ENCODE measurements at places on chromosomes 1 and 21. TPM values are rescaled to one million over a fixed set of nuclear protein-coding genes. Genes with fewer than 3 reads are reported as not detected.

Gene FBLIM1
- total RNA-seq, result 14.3 TPM

Gene SPRR2A
- not detected for total RNA-seq

Gene RHEX
- 0.41 TPM for total RNA-seq

Gene CD244
- total RNA-seq, result not detected

Gene KCND3
- 10.6 TPM for total RNA-seq

Gene RPE65
- 0.41 TPM for total RNA-seq

Gene PLPPR4
- 168 TPM for total RNA-seq

Gene RGS18
- 0.41 TPM for total RNA-seq

Gene MYBPH
- total RNA-seq, result not detected

Gene DARS2
- 17.1 TPM for total RNA-seq

All from frontal cortex (tissue), 4 donors.